ENCODE measurements at places on chromosomes 5 and 9.

DNA sequence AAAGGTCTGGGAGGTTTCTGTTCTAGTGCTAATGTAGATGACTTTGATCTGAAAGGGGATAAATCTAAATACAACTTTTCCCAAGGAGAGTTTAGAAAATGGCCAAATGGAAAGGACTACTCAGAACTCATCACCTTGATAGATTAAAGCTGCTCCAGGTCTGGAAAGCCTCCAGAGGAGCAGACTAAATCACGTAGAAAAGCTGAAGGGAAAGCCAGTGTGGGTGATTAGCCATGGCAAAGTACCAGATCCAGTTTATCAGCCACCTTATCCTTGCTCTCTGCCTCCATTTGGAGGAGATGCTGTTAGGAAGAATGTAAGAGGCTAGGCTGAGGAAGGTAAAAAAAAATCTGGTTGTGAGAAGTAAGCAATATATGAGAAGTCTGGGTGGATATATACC, 120.7 kb upstream of the RAI14 start:
- DNase-seq: no peak

GRCh38 chr9:96270236-96270744, 31.7 kb downstream of the HSD17B3 start:
- no peak for DNase-seq

DNA sequence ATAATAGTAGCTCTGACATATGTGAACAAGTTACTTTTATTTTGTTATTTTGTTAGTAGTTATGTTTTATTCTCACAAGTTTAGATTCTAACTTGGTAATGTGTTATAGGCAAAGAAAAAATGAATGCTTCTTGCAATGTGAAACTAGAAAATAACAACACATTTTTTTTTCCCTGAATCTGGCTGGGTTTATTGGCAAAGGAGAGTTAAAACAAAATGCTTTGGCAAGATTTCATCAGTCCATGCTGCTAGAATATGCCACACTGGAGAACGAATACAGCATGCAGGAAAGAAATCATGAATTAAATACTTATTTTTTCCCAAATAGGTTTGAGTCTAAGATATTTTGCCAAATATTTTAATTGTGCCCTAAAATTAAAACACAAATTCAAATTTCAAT, 1048.1 kb upstream of the ACO1 start:
- no peak for DNase-seq

- DNase-seq: no peak
These were observed 83.7 kb downstream of the HINT1 start for GRCh38 chr5:131081374-131081773.

- DNase-seq: no peak
These were observed 47.8 kb upstream of the IRX4 start for GRCh38 chr5:1930501-1930879.

DNA sequence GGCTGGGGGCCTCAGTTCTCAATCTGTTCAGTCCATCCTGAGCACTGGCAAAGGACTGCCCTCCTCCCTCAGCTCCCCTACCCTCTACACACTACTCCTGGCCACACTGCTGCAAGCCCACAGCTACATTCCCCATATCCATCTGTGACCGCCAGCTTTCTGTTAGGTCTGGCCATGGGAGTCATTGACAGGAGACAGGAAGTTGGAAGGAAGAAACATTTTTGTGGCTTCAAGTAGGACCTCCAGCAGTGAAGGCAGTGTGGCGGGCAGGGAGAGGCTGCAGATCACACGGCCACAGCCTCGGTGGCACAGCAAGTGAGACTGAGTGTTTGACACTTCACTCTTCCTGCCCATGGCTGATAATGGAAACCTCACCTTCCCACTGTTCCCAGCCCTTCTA, 55.9 kb downstream of the SECISBP2 start:
- DNase-seq: no peak

- no peak for DNase-seq
These were observed 114.2 kb upstream of the FST start for GRCh38 chr5:53366245-53366644.

DNA sequence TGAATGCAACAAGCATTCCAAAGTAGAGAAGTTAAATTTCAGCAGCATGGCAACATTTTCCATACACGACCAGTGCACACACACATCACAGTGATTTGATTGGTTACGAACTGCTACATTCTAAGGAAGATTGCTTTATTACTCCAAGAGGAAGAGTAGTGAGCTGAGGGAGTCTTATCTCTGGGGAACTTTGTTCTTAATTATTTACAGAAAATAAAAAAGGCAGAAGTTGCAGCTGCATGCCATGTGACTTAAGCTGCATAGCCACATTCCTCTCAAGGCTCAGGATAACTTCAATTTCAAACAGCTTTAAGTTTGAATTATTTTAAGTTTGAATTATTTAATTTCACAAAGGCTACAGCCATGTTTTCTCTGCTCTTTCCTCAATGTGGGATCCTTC, 71.6 kb upstream of the HSPB3 start:
- no peak for DNase-seq

GRCh38 chr5:107112216-107112615, 558.5 kb downstream of the EFNA5 start:
- DNase-seq: no peak
